ENCODE measurements at places on chromosomes 12 and 14.

GRCh38 chr14:71933001-71933587 is 865 bp downstream of the RGS6 start:
- DNase-seq: no peak

DNA sequence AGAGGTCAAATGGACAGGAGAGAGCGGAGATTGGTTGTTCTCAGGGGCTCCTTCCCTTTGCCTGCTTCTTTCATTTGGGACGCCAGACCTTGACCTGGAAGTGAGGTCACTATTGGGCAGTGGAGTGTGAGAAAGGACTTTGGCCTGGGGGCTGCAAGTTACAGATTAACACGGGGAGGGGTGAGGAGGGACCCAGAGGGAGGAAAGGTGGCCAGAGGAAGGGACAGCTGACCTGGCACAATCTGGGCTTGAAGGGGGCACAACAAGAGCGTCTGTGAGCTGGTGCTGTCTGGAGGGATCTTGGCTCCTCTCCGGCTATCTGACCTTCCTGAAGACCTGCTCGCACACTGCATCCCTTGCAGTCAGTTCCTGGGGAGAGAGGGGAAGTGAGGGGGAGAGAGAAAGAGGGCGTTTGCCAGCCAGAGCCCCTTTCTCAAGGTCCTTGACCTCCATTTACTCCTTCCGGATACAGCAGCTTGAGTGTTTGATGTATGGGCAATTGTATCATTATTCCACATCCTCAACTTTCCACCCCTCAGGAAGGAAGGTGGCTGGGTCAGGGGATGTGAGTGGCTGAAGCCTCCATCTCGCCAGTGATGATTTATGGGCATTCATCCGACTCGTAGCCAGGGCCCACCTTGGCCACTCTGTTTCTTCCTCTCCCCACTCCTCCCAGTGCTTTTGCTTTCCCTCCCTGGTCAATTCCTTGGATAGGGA is 4.7 kb downstream of the RBP5 start:
- DNase-seq: no peak

DNA sequence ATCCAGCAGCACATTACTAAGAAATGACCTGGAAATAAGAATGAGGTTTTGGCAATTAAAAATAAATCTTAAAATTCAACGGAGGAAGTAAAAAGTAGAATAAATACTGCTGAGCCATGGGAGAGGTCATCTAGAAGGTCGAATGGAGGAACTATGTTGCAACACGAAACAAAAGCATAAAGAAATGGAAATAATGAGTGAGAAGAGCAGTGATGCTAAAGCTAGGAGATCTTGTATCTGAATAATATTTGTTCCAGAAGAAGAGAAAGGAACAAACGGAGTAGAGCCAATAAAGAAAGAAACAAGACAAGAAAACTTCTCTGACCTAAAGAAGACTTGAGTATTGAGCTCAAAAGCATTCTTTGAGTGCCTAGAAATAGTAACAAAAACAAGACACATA is 6.6 kb upstream of the KRT7 start:
- no peak for DNase-seq

- DNase-seq: no peak
Observed at GRCh38 chr14:76574416-76575095, 186.7 kb upstream of the VASH1 start.

- no peak for DNase-seq
Observed at GRCh38 chr12:4564818-4565217, 2.8 kb downstream of the DYRK4 start.

DNA sequence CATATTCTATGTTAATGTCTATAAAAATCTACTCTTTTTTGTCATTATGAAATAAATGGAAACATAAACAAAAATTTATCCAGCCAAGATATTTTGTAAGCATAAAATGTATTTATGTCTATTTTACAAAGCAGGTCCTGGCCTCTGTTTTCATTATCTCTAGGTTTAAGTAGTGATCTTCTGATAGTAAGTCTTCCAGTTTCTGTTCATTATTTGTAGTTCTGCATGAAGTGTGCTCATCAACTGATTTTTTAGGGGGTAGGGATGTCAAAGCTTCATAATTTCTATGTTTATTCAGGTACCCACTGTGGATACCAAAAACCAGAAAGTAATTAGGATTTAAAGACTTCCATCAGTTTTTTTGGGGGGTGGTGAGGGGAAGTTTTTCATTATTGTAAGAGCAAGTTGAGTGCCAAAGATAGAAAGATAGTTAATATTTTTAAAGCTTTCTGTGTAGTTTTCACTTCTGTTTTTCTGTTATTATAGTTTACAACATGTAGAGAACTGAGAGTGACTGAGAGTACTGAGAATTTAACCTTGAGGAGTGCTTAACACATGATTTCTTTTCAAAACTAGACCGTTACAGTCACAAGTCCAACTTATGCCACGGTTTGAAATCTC is 30.6 kb upstream of the LMO3 start:
- DNase-seq: no peak

- DNase-seq: peak; percentile 14
Observed at GRCh38 chr12:2395354-2395977, 342.7 kb downstream of the CACNA1C start.

DNA sequence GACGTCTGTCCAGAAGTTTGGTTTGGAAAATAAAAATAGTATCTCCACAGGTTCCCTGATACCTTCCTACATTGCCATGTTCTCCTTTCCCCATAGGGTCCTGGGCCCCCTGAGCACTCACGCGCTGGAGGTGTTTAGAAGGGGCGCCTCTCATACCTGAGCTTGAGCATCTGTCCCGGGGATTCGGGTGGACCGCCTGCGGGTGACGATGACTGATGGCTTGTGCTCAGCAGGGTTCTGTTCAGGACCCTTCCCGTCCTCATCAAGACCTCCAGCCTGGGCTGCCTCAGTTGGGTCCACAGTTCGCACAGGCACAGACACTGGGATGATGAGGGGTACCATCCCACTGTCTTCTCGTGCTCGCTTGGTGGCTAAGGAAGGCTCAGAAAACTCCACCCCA is 22.7 kb upstream of the PNMA1 start:
- no peak for DNase-seq

DNA sequence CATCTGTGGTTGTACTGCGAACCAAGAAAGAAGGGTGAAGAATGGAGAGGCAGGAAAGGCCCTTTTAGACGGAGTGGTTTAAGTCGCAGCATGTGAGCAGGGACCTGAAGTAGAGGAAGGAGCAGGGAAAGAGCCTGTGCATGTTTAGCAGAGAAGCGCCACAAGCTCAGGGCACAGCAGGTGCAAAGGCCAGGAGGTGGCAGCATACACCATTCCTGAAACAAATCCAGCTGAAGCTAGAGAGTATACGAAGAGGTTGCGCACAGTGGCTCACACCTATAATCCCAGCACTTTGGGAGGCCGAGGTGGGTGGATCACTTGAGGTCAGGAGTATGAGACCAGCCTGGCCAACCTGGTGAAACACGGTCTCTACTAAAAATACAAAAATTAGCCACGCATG is 49.9 kb downstream of the HELB start:
- DNase-seq: no peak

DNA sequence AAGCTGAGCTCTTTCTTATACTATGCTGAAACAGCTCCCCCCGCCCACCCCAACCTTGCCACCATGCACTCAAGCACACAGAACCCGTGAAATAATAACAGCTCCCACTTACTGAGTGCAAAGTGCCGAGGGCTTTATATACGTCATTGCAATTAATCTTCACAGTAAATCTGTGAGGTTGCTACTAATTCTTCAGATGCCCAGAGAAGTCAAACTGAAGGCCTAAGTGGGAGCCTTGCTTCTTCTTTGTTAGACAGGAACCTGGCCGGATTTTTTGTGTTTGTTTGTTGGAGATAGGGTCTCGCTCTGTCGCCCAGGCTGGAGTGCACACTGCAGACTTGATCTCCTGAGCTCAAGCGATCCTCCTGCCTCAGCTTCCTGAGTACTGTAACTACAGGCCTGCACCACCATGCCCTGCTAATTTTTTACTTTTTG is 34.0 kb downstream of the VCPKMT start:
- DNase-seq: peak; percentile 51

DNA sequence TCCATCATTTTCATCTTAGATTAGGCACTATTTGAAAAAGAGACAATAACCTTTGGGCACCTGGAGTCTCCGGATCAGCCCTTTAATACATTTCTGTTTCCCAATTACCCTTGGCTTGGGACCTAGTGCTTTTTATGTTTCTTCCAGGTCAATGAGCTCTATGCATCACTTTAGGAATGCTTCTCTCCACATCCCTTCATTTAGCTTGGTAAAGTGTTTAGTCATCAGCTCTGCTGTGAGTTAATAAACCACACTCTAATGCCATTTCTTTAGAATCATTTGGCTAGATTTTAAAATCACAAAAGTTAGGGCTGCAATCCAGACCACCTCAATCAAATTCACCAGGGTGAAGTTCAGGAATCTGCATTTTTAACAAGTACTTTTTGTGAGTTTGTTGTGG is 41.7 kb downstream of the RASSF9 start:
- no peak for DNase-seq

GRCh38 chr12:47882781-47883546 is 21.8 kb downstream of the VDR start:
- DNase-seq: no peak

- no peak for DNase-seq
Observed at GRCh38 chr12:90618586-90618985, 336.4 kb downstream of the CCER1 start.

DNA sequence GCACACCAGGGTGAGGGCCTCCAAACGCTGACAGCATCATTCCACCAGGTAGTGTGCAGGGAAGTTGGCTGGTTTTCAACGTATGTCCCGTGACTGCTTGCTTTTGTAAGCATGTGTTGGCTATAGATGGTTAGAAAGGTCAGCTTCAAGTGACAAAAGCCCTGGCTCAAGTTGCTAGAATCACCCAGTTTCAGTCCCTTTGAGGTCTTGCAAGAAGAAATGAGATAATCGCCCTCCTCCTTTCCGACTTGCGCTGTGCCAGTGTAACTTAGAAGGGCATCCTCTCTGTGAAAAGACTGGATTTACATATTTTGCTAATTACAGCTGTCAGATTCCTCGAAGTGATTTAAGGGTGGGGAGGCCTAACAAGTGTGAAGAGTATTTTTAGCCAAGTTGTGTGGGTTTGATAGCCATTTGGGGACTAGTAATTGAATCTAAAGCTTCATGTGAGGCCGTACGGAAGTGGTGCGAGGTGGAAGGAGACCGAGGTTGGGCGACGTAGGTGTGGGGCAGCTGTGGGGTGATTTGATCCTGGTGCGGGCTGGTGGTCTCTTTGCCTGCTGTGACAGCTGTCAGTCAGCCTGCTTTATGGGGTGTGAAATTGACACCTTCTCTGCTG is 94.7 kb downstream of the CHST11 start:
- no peak for DNase-seq

- no peak for DNase-seq
Observed at GRCh38 chr14:50844391-50844790, 13.4 kb upstream of the NIN start.

- DNase-seq: no peak
Observed at GRCh38 chr12:18361433-18361832, 100.1 kb downstream of the PIK3C2G start.
